ENCODE measurements at places on chromosomes 12 and 14.

DNA sequence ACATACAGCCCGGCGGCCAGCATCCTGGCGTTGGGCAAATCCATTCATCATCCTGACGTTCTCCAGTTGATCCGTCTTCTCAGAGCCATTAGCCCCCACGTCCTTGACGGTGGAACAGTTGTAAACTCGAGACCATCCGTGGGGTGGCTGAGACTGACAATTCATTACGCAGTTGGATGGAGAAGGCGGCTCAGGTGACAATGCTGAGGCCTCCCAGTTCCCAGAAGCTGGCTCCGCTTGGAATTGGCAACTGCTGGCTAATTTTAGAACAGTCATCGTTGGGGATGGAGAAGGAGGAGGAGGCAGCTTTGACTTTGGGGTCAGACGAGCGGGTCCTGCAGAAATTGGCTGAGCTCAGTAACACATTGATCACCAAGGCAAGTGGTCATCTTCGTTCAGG, 186.5 kb downstream of the PHETA1 start:
- no peak for DNase-seq

DNA sequence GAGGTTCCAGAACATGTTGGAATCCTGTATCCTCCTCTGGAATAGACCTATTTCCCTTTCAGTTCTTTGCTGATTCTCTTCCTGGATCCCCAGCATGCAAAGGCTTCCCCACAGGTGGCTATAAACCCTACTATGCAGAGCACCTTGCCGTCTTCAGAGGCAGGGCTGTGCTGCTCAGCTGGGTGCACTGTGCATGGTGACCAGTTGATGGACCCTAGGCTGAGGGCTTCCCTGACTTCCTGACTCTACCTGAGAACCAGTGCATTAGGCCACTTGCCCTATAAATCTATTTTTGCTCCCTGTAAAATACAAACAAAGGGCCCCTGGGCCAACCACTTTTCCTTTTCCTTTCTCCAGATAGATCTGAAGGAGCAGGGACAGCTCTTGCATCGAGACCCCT, 14.1 kb downstream of the ZNF219 start:
- DNase-seq: no peak

DNA sequence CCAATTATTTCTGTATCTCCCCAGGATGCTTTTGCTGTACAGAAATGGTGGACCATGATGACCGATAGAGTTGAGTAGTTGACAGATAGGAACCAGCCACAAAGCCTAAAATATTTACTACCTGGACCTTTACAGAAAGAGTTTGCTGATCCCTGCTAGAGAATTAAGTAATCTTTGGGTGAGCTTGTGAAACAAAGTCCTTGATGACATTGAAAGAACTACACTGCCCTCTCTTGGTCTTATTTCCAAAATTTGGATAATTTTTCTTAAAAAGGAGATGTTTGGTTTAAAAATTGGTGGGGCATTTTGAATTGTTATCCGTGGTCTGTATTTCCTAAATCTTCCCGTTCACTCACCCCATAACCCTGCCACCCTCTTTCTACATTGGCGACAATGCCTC, 13.7 kb upstream of the TCTN1 start:
- DNase-seq: no peak

GRCh38 chr14:52402812-52403526, 88.9 kb downstream of the PTGER2 start:
- no peak for DNase-seq

DNA sequence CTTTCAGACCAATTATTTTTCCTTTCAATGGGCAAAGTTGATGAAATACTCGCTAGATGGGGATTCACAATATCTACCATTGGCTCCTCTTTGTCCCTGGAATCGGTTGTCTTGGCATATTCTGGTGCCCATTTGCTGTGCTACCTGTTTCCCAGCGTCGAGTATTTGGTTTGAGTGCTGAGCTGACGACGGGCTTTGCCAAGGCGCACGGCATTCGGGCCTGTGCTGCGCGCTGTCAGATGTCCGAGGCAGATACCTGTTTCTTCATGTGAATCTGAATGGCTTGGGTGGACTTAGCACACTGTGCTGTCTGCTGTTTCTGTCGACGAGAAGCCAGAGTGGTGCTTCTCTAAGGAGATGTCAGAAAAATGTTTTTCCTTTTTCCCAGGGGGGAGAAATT, 80.9 kb downstream of the TESC start:
- DNase-seq: no peak

- DNase-seq: no peak
Observed at GRCh38 chr12:109685574-109686447, 27.8 kb upstream of the FAM222A start.

GRCh38 chr12:120102189-120103043, 14.1 kb downstream of the RAB35 start:
- no peak for DNase-seq

GRCh38 chr14:60274448-60274847, 25.4 kb downstream of the PPM1A start:
- no peak for DNase-seq

DNA sequence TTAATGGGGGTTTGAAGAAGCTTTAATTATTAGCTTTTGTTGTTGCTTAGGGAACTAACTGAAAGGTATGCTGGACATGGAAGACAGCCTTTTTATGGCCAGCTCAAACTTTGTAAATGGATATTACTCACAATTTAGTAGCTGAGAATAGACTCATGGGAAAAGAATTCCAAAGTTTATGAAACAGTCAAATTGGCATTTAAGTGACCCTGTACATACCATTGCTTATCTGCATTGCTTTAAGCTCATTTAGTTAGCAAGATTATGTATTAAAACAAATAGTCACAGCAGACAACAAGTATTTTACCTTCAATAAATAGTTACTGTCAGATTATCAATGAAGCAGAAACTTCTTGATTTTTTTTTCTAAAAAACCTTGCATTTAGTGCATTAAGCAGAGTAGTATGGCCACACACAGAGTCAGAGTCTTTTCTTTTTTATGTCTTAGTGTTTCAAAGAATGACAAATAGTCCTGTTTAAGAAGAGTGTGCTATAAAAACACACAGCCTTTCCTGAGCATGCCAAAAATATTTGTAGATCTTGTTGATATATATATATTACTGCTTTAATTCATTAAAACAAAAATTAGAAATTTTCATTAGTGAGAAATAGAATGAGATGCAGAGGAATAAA, 102.2 kb downstream of the TTC6 start:
- DNase-seq: peak; percentile 23

DNA sequence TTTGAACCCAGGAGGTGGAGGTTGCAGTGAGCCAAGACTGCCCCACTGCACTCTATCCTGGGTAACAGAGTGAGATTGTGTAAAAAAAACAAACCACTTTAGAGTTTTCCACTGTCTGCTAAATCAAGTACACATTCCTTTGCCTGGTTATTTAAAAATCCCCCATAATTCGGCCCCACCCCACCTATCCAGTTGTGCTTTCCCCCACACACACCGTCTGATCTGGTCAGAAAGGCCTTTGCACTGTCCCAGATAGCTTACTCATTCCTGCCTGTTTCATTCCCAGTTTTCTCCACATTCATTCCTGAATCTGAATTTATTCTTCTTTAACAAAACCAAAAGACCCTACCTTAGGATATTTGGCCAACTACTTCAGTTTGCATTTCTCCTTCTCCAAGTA, 29.5 kb downstream of the NINJ2 start:
- no peak for DNase-seq

DNA sequence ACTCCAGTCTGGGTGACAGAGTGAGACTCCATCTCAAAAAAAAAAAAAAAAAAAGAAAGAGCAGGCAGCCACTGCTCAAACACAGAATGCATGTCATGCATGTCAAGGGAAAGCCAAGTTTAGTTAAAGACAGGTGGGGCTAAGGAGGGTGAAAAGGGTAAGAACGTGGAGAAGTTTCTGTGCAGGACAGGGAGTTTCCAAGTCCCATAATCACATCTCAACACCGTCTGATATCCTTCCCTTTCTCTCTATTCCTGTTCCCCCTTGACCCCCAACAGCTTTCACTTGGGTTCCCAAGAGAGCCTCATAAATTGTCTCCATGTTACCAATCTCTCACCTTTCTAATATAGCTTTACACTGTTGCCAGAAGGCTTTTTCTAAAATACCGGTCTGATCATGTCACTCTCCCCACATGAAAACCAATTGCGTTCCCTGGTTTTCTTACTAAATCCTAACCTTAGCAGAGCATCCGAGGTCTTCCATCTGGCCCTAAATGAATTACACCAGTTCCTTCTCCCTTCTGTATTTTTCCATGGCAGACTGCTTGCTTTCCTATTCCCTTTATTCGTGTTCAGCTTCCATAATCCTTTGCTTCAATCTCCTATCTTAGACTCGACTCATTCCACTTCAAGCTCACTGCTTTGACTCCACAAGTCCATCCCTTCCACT, 37.0 kb downstream of the LIMA1 start:
- no peak for DNase-seq

DNA sequence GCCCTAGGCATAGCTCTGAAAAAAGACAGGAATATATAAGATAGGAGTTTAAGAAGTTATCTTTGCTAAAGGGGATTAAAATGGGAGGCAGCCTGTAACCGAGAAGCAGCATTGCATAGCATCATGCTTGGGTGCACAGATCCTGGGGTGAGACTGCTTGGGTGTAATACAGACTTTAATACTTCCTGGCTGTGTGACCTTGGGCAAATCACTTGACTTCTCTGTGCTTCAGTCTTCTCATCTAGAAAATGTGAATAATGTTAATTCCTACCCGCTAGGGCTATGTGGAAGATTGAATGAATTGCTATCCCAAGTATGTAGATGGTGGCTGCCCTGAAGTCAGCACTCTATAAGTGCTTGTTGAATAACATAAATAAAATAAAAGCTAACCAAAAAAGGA, 204.5 kb downstream of the TMEM132C start:
- DNase-seq: no peak

DNA sequence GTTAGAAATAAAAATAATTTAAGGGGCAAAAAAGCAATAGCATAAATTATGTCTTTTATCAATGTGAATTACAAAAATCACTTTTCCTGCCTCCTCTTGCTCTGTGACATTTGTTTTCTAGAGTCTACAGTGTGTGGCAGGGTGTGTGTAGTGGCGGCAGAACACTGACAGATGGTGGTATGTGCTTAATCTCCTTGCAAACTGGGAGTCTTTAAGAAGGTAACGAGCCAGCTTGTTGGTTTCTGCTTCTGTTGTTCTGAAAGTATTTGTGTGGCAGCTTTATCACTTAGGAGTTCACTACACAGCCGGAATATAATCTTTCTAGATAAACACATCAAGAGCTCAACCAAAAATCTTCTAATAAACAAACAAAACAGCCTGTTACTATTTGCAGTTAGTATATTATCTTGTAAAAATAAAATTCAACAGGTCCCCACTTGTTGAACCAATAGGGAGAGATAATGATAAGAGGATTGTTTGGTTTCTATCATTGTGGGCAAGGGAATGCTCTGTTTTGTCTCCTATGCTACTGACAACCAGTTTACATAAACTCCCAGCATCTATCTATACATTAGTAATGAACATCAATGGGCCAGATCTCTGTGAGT, 13.0 kb downstream of the CDKL1 start:
- no peak for DNase-seq

- DNase-seq: no peak
Observed at GRCh38 chr12:116977465-116978380, 67.0 kb downstream of the FBXW8 start.

DNA sequence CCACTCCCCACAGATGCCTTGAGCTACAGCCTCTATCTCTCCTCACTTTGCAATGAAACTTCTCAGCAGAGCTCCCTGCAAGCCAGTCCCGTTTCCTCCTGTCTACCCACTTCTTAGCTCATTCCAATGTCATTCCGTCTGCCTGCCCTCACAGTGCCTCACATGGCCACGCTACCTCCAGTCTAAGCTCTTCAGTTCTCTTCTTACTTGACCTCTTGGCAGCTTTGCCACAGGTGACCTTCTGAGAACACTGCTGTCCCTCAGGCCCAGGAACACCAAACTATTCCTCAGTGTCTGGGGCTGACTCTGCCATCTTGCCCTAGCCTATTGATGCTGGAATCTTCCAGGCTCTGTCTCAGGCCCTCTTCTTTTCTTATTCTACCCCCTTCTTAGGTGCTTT, 110.1 kb downstream of the EGLN3 start:
- no peak for DNase-seq

- DNase-seq: no peak
Observed at GRCh38 chr14:58054100-58054499, 97.9 kb downstream of the ARMH4 start.

GRCh38 chr12:132049876-132050275, 94.2 kb downstream of the DDX51 start:
- no peak for DNase-seq

- no peak for DNase-seq
Observed at GRCh38 chr12:34334538-34334937, 312.2 kb downstream of the ALG10 start.

DNA sequence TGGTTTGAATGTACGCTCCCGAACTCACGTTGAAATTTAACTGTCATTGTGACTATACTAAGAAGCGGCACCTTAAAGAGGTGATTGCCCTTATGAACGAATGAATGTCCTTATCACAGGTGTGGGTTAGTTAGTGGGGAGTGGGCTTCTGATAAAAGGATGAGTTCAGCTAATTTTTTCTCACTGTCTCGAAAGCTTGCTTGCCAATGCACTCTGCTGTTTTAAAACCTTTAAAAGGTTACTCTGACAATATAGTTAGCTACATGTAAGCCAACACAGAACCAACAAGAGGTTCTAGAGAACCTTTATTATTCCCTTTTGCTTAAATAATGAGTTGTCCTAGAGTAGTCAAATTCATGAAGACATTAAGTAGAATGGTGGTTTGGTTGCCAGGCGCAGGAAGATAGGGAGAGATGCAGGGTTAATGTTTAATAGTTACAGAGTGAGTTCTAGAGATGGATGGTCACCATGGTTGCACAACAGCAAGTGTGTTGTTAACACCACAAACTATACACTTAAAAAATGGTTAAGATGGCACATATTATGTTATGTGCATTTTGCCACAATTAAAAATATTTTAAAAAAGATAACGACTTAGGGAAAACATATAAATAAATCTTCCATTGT, 26.3 kb downstream of the RTN1 start:
- DNase-seq: no peak

DNA sequence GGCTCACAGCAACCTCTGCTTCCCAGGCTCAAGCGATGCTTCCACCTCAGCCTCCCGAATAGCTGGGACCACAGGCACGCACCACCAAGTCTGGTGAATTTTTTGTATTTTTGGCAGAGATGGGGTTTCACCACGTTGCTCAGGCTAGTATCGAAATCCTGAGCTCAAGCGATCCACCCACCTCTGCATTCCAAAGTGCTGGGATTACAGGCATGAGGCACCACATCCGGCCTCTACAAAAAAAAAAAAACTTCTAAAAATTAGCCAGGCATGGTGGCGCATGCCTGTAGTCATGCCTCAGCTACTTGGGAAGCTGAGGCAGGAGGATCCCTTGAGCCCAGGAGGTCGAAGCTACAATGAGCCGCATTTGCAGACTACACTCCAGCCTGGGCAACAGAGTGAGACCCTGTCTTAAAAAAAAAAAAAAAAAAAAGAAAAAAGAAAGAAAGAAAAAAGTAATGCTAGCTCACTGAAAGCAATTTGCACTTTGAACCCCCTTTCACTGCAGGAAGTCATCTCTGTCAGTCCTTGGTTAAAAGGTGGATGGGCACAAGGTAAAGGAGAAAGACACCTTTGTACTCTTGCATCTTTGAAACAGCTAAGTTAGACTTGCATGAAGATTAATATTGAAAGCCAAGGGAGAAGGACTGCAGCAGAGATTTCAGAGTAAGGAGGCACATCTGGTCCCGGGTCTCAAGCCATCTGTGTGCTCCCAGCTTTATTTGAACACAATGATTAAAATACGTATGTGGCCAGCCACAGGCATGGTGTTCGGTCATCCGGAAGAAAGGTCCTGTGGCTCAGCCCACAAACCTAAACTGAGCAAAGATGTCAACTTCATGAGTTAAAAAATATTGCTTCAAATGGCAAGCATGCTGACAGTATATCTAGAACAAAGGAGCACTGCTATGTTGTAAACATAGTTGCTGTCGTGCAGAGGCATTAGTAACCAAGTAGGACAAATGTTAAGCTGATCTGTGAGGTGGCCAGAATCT, 103.8 kb upstream of the HMGA2 start:
- peak; percentile 78 for DNase-seq
